ENCODE measurements at places on chromosomes 5 and 9.

GRCh38 chr5:36177154-36177553, 25.2 kb downstream of the SKP2 start:
- DNase-seq = no peak

GRCh38 chr5:31362931-31363568, 168.8 kb downstream of the DROSHA start:
- DNase-seq = no peak

DNA sequence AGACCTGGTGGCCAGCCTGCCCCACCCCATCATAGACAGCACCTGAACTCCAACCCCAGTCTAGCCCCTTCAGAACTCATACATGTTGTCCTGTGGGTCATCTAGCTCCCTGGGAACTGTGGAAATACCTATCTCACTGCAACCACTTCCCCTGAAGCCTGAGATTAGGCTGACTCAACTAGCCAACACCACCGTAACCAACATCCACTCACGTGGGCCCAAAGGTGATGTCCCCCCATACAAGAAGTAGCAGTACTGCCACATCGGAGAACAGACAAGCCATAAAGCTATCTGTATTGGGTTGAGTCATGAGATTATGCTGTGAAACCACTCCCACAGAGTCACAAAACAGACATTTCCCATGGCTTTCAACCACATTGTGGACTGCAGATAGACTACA, 46.6 kb downstream of the OSMR start:
- no peak for DNase-seq

- DNase-seq = no peak
Observed at GRCh38 chr9:74147906-74148305, 349.2 kb upstream of the RORB start.

DNA sequence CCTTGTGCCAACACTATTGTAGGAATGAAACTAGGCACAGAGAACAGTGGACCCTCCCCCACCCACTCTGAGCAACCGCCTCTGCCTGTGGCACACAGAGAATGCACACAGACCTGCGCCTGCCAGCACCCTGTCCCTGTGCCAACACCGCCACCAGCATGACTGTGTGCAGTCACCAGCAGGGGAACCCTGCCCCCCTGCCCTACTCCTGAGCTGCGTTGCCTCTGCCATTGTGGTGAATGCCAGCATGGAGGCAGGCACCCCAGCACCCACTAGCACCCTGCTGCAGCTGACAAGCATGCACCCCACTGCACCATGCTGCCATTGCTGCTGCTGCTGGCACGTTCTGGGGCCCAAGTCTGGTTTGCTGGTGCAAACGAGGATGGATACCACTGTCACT, 94.4 kb upstream of the PRLR start:
- no peak for DNase-seq

GRCh38 chr9:22160221-22160620, 151.1 kb upstream of the CDKN2B start:
- no peak for DNase-seq

DNA sequence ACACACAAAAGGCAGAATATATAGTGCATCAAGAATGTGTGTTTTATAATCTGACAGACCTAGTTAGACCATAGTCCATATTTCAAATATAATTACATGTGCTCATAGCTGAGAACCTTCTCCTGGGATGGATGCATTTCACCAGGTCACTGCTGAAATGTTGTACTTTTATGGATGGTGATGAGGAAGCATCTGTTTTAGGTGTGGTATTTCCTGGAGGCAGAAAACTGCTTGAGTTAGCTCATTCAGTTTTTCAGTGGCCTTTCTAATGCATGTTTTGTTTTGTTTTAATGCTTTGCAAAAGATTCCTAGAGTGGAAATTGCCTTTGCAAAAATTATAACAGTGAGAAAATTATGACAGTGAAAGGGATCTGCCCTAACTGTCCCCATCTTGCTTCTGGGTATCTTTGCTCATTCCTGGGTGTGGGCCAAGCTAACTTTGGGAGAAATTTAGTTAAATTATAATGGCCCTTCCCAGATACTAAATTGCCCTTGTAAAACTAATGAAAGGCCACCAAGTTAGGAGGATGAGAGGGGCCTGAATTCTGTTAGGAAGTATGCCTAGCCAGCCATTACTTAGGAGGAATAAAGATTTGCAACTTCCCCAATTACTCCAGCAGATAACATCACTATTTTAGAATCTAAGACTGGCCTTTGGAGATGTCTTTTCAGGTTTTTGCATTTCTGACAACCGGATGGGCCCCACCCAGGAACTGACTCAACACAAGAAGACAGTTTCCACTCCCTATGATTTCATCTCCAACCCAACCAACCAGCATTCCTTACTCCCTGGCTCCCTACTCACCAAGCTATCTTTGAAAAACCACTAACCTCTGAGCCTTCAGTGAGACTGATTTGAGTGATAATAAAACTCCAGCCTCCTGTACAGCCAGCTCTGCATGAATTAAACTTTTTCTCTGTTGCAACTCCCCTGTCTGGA, 7.0 kb upstream of the IL12B start:
- DNase-seq = no peak

- no peak for DNase-seq
Observed at GRCh38 chr5:74149395-74149794, 491.1 kb downstream of the ENC1 start.

DNA sequence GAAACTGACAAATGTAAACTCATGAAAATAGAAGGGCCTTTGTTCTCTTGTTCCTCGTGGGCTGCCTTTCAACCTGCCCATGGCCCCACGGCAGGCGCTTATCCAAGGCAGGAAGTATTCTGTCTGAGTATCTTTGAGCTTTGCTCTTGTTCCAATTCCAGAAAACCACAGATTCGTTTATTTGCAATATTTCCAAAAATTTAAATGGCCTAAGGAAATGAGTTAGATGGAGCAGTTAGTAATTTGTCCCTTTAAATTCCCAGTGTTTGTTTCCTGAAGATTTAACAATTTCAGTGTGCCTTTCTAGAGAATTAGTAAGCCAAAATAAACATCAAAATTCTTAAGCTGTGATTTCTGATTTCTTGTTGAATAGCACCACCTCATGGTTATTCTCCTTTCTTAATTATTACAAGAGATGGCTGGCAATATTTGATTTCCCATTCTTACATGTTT, 299.4 kb upstream of the RASA1 start:
- no peak for DNase-seq

GRCh38 chr9:103245369-103245768, 250.2 kb downstream of the CYLC2 start:
- DNase-seq = no peak
